ENCODE measurements at places on chromosomes 5 and 9.

DNA sequence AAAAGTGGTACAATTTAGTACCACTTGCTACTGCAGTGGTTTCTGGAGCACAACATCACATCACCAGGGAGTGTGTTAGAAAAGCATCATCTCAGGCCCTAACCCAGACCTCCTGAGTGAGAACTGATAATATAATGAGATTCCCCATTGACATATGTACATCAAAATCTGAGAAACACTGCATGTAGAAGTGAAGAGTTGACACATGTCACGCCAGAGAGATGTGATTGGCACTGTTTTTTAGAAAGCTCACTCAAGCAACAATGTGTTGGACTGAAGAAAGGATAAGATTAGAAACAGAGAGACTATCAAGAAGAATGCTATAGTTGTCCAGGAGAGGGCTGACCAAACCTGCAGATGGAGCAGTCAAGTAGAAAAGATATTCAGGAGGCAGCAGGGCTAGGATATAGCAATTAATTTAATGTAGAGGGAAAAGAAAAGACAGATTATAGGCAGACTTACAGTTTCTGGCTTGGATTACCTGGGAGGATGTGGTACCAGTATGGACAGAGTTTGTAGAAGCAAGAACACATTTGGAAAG is 324.4 kb upstream of the ADAMTSL1 start:
- DNase-seq, result no peak

DNA sequence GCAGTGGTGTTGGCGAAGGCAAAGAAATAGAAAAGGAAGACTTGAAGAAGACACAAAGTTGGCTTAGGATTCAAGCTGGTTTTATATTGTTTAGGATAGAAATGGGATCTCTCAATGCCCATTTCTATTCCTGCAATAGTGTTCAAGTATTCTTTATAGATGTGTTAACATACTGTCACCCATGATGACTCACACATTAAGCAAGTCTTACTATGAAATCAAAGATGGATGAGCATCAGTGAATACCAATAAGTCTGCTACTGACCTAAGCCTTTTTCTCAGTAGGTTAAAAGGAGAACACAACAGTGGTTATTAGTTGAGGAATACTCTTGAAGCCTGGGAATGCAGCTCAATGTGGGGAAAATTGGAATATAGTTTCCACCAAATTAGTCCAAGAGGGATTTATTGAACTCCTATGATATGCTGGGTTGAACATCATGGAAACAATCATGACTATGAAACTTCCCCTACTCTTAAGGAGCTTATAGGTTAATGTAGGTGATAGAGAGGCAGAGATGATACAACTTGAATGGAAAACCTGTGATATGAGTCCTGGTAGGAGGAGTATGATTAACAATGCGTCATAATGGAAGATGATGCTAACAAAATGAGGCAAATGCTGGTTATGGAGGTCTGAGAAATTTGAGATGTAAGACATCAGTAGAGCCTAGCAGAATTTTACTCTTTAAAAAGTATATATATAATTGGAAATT is 417.1 kb upstream of the DAP start:
- no peak for DNase-seq

GRCh38 chr5:128778474-128778873 is 186.8 kb upstream of the SLC27A6 start:
- no peak for DNase-seq

DNA sequence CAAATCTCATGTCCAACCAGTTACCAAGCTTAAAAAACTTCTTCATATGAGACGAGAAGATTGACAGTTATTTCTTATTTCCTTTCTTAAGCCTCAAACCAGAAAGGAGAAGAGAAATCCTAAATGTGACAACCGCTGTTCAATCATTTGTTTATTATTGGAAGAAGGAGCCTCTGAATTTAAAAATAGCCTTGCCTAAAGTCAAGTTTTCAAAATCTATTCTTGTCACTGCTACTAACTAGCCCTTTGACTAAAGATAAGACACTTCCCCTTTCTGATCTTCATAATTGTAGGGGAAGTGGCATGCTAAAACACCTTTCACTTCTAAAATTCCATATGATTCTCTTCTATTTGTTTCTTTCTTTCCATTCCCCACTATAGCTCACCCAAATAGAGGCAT is 106.2 kb upstream of the EMB start:
- DNase-seq, result no peak

DNA sequence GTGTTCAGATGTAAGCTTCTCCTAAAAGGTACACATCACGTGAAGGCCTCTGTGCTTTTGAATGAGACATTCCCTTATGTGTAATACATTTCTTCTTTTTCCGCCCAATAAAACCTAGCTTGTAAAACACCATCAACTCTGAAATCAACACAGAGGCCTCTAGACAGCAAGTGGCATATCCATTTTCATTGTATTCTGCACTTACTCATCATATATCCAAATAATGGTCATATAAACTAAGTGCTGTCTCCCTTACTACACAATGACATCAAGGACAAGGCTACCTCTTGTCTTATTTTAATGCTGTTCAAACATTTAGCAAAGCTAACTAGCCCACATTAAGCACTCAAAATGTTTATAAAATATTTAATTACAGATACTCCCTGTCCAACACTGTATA is 108.5 kb downstream of the ELAVL2 start:
- no peak for DNase-seq

- DNase-seq, result no peak
These were observed 67.6 kb downstream of the FOXD1 start for GRCh38 chr5:73380710-73381589.

DNA sequence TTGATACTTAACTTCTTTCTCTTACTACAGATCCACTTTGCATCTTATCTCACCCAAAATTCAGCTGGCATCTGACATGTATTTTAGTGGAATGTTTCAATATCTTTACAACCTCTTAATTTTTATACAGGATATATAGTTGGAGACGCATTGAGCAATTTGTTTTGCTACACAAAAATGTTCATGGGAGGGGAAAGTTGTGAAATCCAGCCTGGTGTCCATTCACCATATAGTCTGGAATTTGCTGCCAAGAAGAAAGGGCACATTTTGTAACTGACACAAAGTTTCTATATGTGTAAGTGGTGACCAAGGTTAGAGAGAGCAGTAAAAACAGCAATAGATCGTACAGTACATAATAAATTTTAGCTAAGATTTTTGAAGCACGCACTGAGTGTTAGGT is 14.0 kb upstream of the CHD1 start:
- no peak for DNase-seq

DNA sequence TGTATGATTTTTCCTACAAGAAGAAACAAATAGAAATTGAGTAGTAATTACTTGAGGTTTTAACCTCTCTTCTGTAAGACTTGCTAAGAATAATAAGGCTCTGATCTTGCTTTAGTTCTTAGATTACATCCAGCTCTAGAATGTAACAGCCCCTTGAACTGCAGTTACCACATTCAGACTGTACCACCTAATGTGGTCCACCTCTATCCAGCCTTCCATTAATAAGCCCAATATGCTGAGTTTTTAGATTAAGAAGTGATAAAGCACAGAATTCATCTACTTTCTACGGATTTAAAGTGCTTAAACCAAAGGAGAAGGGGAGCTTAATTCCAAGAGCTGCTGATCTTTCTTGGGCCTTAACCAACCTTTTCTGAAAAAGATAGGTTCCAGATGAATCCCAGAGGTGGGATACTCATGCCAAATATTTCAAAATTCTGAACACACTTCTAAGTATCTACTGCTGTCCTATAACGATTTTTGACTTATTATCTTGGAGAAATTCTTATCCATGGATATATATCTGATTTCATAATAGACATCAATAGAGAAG is 131.5 kb downstream of the ZNF608 start:
- DNase-seq, result no peak
